NCI-H1436 treated with DMSO at 0.1 percent for 48 hours (cell line): ENCODE measurements at places on chromosomes 5 and 9.

- DNase-seq: no peak
These were observed 223.6 kb upstream of the SGCD start for GRCh38 chr5:156103155-156103885.

DNA sequence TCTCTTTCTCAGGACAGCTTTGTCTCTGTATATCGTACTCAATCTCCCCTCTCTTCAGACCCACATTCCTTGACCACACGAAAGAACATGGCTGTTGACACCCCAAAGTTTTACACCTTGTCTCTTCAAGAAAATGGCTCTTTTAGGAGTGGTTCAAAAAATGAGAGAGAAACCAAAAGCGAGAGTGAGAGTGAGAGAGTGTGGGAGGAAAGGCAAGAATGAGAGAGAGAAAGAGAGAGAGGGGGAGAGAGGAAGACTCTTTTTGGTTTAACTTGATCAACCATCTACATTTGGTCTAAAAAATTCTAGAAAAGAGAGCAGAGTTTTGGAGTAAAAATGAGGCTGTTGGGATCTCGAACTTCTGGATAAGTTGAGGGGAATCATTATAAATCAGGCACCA lies 581.8 kb upstream of the WWC1 start:
- DNase-seq: no peak

GRCh38 chr5:121009058-121009457 lies 545.0 kb downstream of the PRR16 start:
- no peak for DNase-seq

GRCh38 chr9:121581786-121582600 lies 69.4 kb upstream of the DAB2IP start:
- DNase-seq: no peak

GRCh38 chr5:115430374-115430773 lies 114.2 kb downstream of the FEM1C start:
- no peak for DNase-seq

GRCh38 chr5:149288436-149288835 lies 16.8 kb downstream of the AFAP1L1 start:
- DNase-seq: no peak

DNA sequence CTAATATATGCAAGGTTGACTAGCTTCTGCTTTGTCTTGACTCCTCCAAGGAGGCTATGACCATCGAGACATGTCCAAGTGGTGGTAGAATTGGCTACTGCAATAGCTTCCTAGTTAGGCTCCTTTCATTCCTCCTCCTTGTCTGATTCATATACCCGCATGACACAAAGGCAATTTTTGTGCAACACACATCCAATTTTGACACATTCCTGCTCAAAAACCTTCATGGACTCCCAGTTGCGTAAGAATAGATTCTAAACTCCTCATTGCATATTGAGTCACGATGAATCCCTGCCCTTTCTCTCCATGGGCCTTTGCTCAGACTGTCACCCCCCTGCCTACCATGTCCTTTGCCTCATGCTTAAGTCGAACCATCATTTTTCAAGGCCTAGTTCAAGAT lies 344.5 kb downstream of the ACTL7B start:
- DNase-seq: no peak

DNA sequence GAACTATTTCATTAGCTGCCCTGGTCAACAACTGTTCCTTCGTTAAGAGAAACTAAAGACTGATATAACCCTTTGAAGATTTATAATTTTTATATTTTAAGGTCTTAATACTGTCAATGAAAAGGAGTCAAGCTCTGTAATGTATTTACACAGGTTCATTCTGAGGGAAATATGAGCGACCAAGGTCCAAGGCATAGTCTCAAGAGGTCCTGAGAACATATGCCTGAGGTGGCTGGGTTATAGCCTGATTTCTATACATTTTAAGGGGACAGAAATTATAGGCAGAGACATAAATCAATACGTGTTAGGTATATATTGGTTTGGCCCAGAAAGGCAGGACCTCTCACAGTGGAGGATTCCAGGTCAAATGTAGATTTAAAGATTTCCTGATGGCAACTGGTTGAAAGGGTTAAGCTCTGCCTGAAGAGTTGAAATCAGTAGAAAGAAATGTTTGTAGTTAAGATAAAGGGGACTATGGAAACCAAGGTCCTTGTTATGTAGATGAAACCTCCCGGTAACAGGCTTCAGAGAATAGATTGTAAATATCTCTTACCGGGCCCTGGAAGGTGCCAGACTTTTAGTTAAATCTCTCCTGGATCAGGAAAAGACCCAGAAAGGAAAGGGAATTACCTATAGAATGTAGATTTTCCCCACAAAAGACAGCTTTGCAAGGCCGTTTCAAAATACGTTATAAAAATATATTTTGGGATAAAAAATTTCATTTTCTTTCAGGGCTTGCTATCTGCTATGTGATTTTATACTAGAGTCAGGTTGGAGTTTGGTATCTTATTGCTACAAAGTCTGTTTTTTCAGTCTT lies 107.3 kb upstream of the PRLR start:
- no peak for DNase-seq

DNA sequence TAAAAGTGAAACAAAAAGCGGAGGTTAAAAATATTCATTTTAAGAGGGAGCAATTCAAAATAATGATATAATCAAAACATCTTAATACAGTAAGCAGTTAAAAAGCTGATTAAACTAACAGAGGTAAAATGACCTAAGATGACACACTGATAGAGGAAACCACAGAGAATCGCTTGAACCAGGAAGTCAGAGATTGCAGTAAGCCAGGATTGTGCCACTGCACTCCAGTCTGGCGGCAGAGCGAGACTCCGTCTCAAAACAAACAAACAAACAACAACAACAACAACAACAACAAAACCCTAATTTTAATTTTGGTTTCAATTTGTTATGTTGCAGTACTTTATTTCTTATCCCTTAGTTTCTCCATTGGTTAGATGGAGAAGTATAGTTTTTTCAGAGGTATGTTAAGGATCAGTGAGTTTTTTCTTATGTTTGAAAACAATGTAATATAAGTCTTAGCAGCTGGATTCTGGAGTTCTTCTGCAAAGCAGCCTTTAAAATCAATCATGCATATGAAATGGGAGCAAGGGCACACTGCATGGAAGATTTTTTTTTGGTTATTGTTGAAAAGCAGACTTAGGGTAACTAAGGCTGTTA lies 58.5 kb downstream of the MLANA start:
- DNase-seq: no peak

DNA sequence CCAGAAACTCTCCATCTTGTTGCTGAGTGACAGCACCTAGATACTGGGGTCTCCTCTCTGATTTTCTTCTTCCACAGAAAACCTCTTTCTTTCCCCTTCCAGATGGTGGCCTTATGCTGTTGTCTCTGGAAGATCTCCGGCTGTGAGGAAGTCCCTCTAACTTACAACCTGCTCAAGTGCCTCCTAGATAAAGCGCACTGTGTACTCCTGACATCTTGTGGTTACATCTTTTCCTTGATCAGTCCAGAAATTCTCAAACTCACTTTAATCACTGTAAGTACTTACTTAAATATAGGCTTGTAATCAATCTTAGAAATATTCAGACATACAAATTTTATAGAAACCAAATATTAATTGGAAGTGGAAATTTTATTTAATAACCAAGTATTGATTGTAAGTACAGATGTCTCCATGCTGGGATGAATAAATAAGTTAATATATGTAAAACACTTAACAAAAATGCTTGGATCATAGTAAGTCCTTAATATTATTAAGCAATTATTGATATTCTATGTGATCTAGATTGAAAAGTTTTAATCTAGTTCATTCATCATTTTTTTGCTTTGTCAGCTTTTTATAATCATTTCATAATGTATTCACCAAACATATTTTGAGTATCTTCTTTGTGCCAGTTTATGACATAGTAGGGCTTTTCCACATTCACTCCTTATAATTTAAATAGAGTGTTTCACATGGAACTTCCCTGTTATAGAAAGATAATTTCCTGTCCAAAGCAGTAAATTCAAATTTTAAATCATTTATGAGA lies 1381.4 kb upstream of the CDH6 start:
- DNase-seq: no peak

DNA sequence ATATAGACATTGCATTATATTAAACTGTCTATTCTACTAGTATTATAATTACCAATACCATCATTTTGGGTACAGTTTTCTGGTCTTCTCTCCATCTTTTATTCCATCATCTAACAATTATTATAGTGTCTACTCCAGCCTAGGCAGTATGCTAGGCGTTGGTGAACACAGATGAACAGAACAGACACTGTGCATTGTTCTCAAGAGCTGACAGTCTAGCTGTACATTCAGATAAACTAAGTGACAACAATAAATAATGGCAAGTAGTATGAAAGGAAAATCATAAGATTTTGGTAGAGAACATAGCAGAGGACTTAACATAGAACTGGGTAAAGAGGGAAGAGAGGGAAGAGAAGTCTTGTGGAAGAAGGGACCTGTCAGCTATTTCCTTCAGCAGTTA lies 12.5 kb upstream of the SGCD start:
- no peak for DNase-seq

- DNase-seq: no peak
These were observed 619.1 kb downstream of the CCDC171 start for GRCh38 chr9:16171911-16172310.

GRCh38 chr5:8114597-8115266 lies 245.8 kb downstream of the MTRR start:
- no peak for DNase-seq

DNA sequence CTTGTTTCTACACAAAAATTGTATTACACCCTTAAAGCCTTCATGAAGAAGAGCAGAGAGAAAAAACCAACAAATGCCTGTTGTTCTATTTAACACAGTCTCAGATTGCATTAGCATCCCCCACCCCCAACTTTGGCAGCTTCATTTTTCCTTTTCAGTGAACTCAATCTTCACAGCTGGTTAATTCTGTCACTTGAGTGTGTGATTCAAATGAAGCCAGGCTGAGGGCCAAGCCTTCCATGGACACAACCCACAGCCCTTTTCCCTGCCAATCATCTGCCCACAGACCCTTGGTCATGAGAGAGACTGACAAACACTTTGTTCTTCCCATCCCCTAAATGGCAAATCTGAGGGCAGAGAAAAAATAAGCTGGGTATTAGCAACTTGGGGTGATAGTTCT lies 217.5 kb upstream of the NMUR2 start:
- no peak for DNase-seq

GRCh38 chr9:2425676-2426075 lies 195.9 kb upstream of the VLDLR start:
- DNase-seq: no peak

DNA sequence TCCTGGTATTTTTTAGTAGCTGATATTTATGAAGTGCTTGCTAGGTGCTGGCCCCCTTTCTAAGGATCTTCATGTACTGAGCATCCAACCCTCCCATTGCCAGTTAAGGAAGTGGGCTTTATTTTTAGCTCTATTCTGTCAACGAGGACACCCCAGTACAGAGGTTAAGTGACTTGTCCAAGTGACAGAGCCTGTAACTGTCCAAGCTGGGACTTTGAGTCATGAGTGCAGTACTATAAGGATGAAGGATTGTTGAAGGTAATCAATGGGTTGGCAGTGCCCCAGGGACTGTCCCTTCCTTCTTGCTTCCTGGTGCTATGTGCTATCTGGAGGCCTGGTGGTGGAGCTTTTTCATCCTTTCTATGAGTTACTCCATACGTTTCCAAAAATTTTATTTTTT lies 18.0 kb upstream of the FABP6 start:
- no peak for DNase-seq

DNA sequence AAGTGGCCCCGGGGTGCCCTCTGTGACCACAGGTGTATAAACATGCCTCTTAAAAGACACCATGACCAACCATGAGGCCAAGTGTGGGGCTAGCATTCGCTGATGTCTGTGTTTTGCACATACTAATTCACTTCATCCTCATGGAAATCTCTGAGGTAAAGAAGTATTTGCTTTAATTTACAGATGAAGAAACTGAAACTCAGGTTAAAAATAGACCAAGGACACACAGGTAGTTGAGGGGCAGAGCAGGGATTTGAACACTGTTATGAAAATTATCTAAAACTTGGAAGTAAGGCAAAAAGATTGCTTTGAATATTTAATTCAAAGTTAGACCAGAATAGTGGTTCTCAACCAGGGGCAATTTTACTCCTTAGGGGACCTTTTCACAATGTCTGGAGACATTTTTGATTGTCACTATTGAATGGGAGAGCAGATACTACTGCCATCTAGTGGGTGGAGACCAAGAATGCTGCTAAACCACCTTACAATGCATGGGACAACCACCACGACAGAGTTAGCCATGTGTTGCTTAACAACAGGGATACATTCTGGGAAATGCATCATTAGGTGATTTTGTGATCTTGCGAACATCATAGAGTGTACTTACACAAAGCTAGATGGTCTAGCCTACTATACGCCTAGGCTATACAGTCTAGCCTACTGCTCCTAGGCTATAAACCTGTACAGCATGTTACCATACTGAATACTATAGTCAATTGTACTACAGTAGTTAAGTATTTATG lies 8.0 kb upstream of the FXN start:
- no peak for DNase-seq

GRCh38 chr5:93578813-93579691 lies 2.0 kb downstream of the NR2F1-AS1 start:
- no peak for DNase-seq

- DNase-seq: no peak
These were observed 2.0 kb downstream of the QSOX2 start for GRCh38 chr9:136243631-136244030.

DNA sequence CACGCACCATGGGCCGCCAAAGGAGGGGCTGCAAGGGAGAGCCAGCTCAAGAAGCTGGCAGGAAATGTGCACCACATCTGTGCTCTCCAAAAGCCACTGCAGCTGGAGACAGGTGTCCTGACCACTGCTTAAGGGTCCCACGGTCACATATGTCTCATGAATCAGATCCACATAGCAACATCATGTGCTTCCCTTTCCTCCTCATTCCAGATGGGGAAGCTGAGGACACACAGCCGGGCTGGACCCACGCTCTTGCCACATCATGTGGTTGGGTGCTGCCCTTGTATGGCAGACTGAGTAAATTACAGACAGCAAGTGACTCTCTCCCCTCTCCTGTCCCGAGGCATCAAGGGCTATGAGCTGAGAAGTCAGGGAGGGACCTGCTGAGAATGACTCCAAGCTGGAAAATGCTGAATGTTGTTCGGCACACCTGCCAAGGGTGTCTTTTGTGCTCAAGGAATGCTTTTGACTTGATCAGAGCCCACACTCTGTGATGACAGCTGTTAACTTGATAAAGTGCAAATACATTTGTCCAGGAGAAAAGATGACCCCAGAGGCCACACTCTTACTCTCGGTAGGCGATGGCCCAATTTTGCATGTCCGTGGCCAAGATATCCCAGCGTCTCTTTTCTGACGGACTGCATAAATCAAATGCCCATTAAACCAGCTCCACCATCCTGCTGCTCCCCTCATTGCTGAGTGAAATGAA lies 58.2 kb downstream of the NSUN2 start:
- no peak for DNase-seq
